Body of pancreas (tissue), 4 donors: ENCODE measurements at places on chromosomes 13 and 19. TPM values are rescaled to one million over a fixed set of nuclear protein-coding genes. Genes with fewer than 3 reads are reported as not detected.

DNA sequence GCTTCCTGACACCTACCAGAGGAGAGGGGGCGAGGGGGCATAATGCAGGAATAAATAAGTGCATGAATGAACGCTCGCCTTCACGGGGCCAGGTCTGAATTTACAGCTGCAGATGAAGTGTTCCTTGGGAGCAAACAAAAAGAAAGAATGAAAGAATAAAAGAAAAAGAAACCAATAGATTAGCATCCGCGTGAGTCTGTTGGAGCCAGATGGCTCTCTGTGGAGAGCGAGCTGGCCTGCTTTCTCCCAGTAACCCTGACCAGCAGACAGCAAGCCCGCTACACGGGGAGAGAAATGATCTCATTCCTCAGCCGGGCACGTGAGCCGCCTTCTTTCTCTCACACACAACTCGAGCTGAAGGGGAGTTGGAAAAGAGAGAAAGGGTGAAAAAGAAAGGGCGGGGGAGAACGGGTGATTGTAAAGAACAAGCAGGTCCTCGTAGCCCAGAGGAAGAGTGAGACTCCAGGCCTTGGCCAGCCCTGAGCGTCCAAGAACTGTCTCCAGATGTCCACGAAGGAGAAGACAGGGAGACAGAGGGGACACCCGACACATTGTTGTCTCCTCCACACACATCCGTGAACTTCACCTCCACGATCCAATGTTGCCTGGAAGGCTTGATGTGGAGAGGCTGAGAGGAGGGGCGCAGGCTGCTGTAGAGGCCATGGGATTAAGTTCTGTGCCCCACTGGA lies 81.4 kb downstream of the RNASEH2B start:
- H3K27me3 ChIP-seq: no peaks in the 10 kb centered on the region
- no peak overlapping the region for H3K4me3 ChIP-seq
- peak; percentile 17 for DNase-seq
- no peak overlapping the region for H3K27ac ChIP-seq
- H3K36me3 ChIP-seq: no peaks in the 10 kb centered on the region
- no peaks in the 10 kb centered on the region for H3K4me1 ChIP-seq

- H3K4me3 ChIP-seq: no peak overlapping the region
- H3K27ac ChIP-seq: no peak overlapping the region
- no peaks in the 10 kb centered on the region for H3K27me3 ChIP-seq
These were observed 220.7 kb downstream of the RFC3 start for GRCh38 chr13:34038541-34039068.

- peak within 1 kb of the TSS; percentile 91 for H3K27ac ChIP-seq
- no peaks in the 10 kb centered on the region for H3K27me3 ChIP-seq
- DNase-seq: no peak
- no peaks in the 10 kb centered on the region for H3K36me3 ChIP-seq
- peak within 1 kb of the TSS; percentile 51 for H3K4me3 ChIP-seq
These were observed at the start of gene SCGB2B2 for GRCh38 chr19:34676697-34677385. Gene SCGB2B2 (minus strand): TSS chr19:34677159. CDS start chr19:34594563, 82,596 bp downstream.

TPT1 gene
- 1,254 TPM for total RNA-seq

GAS6 gene
- 83.0 TPM for total RNA-seq
